Right forelimb (tissue), 1 donor: ENCODE measurements at places on chromosomes 6 and 20.

GRCh38 chr6:143536461-143536865 is 24.9 kb upstream of the FUCA2 start:
- peak; percentile 69 for DNase-seq

- DNase-seq, result no peak
Measured at GRCh38 chr6:56659721-56660380, 17.2 kb upstream of the DST start.

DNA sequence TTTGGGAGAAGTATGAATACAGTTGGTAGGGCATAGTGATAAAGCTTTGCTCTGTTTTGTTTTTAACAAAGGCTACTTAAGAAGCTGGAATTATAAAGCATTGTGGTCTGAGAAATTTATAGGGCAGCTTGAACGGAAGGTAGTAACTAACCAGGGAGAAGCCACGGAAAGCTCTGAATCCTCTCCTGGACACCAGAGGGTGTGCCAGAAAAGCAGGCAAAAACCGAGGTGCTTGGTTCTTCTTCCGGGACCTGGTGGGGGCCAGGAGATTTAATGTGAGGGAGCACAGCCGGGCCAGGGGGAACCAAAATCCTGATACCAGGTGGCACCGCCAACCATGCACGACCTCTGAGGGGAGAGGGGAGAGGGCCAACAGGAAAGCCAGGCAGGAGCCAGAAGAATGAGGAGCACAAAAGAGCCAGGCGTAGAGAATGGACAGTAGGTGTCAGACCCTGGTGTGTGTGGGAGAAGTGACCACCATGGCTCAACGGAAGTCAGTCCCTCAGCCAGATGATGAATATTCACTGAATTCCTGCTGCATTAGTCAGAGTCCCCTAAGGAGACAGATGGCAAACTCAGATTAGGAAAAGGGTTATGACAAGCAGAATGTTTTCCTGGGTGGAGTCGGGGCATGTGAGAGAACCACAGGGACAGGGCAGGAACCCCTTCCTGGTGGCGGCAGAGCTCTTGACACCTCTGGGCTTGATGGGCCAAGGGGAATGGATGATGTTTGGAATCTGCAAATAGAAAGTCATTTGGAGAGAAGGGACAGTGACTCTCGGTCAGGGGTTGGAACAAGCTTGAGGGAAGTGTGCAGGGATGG is 262.3 kb downstream of the ZNF217 start:
- no peak for DNase-seq

DNA sequence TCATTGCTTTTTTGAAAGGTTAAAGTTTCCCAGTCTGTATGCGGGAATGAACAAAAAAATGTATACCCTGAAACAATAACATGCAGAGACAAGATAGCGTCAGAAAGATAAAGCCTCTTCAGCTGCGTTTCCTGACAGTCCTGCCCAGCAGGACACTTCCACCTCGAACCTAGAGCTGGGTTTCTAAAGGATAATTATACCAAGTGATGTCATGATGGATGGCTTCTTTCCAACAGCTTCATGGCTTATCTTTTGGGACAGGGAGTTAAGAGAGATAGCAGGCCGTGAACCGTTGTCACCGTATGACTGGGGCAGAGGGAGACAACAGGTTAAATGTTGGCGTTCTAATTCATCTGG is 267.6 kb upstream of the SGK1 start:
- no peak for DNase-seq

- no peak for DNase-seq
Measured at GRCh38 chr20:25225642-25226432, 22.0 kb upstream of the PYGB start.

DNA sequence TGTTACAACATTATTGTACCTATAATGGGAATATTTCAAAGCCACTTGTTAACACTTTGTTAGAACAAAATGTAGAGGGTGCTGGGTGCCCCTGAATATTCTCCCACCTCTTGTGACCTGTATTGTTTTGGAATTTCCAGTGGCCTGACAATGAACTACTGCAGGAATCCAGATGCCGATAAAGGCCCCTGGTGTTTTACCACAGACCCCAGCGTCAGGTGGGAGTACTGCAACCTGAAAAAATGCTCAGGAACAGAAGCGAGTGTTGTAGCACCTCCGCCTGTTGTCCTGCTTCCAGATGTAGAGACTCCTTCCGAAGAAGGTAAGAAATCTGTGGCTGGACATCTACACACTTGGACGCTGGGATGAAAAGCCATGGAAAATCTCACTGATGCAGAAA is 28.9 kb downstream of the PLG start:
- DNase-seq, result no peak

- no peak for DNase-seq
Measured at GRCh38 chr20:35654415-35654814, 10.3 kb downstream of the CPNE1 start.
